ENCODE measurements at places on chromosomes 2 and 18.

DNA sequence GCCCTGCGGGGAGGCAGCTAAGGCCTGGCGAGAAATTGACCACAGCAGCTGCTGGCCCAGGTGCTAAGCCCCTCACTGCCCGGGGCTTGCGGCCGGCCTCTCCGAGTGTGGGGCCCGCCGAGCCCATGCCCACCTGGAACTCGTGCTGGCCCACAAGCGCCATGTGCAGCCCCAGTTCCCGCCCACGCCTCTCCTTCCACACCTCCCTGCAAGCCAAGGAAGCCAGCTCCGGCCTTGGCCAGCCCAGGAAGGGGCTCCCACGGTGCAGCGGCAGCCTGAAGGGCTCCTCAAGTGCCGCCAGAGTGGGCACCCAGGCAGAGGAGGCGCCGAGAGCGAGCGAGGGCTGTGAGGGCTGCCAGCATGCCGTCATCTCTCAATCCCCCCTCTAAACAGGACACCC, 304.6 kb upstream of the FAM98A start:
- no peak for DNase-seq

DNA sequence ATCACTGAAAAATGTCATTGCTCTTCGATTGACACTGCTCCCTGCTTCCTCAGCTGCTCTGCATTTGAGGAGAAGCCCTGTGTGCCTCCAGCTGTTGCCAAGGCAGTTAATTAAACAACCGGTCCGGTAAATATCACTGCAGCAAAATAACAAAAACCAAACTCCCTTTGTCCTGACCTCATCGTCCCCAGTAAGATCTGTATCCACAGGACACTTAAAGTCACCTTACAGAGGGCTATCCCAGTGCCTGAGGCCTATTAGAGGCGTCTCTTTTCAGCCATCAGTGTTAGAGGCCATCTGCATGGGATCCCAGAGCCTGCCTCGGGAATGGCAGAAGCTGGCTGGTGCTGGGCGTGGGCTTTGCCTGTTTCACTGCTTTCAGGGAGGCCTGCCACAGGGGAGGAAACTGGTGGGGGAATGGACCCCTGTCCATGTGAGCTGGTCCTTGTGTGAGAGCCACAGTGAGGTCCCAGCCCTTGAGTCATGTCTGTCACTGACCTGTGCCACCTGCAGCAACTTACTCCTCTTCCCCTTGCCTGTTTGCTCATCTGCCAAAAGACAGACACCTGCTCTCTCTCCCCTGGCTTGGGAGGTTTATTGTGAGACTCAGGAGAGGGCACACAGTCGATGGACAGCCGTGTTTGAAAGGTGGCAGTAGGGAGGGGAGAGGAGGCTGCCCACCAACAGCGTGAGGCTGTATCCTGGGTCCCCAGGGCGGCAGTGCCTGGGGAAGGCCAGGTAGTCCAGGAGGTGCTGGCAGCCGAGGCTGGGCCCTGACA, 117.7 kb upstream of the MCFD2 start:
- DNase-seq, result no peak

DNA sequence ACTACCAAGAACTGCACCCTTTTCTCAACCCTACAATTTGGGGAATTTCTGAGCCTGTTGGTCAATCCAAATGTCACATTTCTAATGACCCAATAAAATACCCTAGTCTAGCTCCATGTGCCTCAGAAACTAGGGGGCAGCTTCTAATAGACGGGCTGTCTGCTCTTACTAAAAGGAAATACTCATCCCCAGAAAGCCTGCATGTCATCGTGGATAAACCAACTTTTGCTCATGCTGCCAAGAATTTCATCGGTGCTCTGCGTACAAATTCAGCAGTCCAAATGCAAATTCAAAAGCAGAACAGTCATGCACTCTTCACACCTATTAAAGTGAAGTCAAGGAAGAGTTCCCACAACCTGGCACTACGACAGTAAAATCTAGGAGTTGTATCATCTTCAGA, 377.3 kb downstream of the LNPK start:
- DNase-seq, result no peak

- DNase-seq, result no peak
Measured at GRCh38 chr2:10811517-10811916, 1.1 kb downstream of the PDIA6 start.

GRCh38 chr2:238938003-238938400, 90.1 kb downstream of the TWIST2 start:
- DNase-seq, result no peak

- DNase-seq, result no peak
Measured at GRCh38 chr18:2850816-2851215, 4.0 kb downstream of the EMILIN2 start.

GRCh38 chr2:197210430-197210829, 100.2 kb downstream of the ANKRD44 start:
- no peak for DNase-seq

- no peak for DNase-seq
Measured at GRCh38 chr2:231527091-231527395, 3.2 kb downstream of the NMUR1 start.

- DNase-seq, result no peak
Measured at GRCh38 chr18:677951-678381, 20.5 kb downstream of the TYMS start.

GRCh38 chr18:22013993-22014392, 155.4 kb upstream of the GATA6 start:
- DNase-seq, result no peak

DNA sequence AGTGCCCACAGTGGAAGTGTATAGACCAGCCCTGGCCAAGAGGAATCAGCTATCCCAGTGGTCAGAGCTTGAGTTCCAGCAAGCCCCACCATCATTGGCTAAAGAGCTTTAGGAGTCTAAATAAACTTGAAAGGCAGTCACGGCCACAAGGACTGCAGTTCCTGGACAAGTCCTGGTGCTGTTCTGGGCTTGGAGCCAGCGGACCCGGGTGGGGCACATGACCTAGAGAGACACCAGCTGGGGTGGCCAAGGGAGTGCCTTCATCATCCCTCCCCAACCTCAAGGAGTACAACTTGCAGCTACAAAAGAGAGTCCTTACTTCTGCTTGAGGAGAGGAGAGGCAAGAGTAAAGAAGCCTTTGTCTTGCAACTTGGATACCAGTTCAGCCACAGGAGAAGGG, 439.8 kb upstream of the TMEFF2 start:
- DNase-seq, result no peak

- no peak for DNase-seq
Measured at GRCh38 chr18:31618801-31619200, 27.1 kb downstream of the TTR start.

DNA sequence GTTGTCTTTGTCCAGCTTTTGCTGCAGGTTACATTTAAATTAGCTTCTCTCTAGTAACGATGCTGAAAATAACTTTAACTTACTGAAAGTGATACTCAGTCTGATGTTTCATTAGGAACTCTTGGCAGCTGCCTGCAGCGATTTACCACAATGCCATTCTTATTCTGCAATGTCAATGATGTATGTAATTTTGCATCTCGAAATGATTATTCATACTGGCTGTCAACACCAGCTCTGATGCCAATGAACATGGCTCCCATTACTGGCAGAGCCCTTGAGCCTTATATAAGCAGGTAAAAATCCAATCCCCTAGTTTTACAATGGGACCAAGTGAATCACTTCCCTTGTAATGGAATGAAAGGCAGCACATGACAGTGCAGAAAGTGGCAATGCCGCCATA, 16.3 kb upstream of the MFF start:
- no peak for DNase-seq

- no peak for DNase-seq
Measured at GRCh38 chr2:181742922-181743722, 62.8 kb upstream of the NEUROD1 start.

- no peak for DNase-seq
Measured at GRCh38 chr2:62217421-62217820, 21.5 kb downstream of the B3GNT2 start.

GRCh38 chr18:56402872-56403516, 235.4 kb downstream of the TXNL1 start:
- no peak for DNase-seq

- DNase-seq, result no peak
Measured at GRCh38 chr2:11672407-11672806, 2.4 kb upstream of the NTSR2 start.

GRCh38 chr18:61096226-61096625, 237.0 kb upstream of the CDH20 start:
- DNase-seq, result no peak

GRCh38 chr18:10142056-10142455, 228.2 kb downstream of the VAPA start:
- DNase-seq, result no peak

- DNase-seq, result no peak
Measured at GRCh38 chr18:63042351-63042750, 277.2 kb downstream of the BCL2 start.

- no peak for DNase-seq
Measured at GRCh38 chr2:23617811-23618215, 232.8 kb downstream of the KLHL29 start.

- no peak for DNase-seq
Measured at GRCh38 chr2:196112418-196113034, 43.9 kb upstream of the DNAH7 start.

DNA sequence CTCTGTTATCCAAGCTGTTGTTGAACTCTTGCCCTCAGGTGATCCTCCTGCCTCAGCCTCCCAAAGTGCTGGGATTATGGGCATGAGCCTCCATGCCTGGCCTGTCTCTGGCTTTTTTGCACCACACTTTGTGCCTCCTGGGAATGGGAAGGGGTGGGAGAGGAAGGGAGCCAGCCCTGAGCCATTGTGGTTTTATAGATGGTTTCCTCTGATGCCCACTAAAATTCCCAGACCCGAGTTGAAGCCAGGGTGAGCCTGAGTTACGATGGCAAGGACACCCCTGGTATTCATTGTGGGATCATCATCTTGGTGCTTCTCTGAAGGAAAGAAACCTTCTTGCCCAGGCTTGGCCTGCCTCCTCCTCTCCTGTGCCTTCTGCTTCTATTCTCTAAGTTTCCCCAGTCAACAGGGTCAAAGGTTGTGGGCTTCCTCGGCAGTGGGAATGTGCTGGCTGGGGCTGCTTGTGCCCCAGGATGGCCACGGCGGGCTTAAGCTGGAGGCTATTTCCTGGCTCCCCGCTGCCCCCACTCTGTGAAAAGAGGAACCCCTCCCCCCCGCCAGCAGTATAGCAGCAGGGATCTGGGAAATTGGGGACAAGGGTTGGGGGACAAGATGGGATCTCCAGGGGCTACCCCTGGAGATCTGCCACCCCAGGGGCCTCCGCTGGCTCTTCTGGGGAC, 106.2 kb downstream of the STPG4 start:
- no peak for DNase-seq

DNA sequence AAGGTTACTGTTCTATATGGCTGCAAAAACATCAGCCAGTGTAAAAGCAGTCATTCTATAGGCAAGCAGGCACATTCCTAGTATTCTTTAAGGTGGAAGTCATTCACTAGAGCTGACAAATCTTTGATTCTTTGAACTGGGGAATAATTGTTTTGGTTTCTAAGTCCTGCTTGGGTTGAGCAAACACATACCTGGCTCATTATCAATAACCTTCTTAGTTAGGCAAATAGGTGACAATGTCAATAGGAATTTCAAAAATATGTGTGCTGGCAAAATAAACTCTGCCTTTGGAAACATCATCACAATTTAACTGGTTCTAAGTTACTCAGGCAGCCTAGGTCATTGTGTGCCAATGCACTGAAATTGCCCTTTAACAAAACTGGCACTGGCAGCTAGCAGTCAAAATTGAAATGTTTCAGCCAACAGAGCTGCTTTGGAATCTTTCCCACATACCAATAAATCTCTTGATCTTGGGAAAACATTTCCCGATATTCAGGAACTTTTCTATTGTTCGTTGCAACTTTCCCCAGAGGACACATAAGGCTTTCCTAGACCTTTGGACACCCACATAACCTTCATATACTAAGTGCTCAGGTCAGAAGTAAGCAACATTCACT, 402.0 kb upstream of the MMADHC start:
- DNase-seq, result no peak

GRCh38 chr2:45886171-45886663, 234.7 kb downstream of the PRKCE start:
- DNase-seq, result no peak

DNA sequence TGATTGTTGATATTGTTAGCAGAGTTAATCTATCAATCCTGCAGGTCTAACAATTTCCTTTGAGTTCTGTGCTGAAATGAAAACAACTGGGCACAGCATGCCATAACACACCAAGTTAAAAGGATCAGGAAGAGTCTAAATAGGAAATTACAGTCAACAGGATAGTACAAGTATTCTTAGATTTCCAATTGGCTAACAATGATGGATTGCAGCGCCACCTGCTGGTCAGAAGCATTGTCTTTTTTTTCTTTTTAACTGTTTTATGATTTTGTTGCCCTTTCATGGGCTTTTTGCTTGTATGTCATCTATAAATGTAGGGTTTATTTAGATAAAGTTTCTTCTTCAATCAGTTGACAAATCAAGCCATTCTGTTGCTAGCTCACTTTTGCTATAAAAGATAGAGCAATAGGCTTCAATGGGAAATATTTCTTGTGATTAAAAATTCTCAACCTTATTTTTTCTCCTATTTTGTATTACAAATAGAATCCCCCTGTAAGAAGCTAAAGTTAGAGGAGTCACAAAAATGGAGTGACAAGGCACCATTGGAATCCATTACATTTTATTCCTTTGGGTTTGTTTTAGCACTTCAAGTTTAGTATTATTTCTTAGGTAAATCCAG, 40.8 kb upstream of the RPRM start:
- peak; percentile 10 for DNase-seq

GRCh38 chr18:4125627-4126230, 329.4 kb downstream of the DLGAP1 start:
- no peak for DNase-seq

GRCh38 chr2:160242893-160243564, 43.0 kb upstream of the ITGB6 start:
- DNase-seq, result no peak

DNA sequence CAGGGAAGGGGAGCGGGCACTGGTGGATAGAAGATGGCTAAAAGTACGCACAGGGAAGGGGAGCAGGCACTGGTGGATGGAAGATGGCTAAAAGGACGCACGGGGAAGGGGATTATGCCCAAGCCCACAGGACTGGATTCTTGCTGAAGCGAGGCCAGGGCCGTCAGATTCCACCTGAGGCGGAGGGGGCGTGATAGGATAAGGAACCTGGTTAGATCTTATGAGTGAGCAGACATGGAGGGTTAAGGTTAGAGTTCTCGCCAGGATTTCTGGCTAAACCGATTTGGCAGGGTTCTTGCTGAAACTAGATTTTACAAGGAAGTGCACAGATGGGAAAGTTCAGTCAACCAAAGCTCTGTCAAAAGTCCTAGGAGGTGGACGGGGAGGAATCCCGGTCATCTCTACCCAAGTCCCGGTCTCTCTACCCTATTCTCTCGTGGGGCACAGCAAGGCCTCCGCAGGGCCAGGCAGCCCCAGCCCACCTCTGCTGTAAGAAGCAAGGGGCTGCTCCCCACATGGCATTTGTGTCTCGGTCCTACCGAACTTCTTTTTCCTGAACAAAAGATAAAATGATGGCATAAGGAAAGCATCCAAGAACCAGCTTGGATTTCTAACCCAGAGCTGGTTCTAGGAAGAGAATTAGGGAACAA, 140.8 kb downstream of the PTGR3 start:
- no peak for DNase-seq

GRCh38 chr18:58514773-58515172, 114.1 kb downstream of the ALPK2 start:
- DNase-seq, result no peak

- DNase-seq, result no peak
Measured at GRCh38 chr2:101382442-101382841, 4.9 kb downstream of the CREG2 start.
